ENCODE measurements at places on chromosomes 2 and 18.
A peak's percentile ranks its signal among the peaks of the same experiment; 100 is the strongest.

GRCh38 chr2:187174582-187174981 lies 273.5 kb downstream of the CALCRL start:
- no peak for DNase-seq

GRCh38 chr2:128493880-128494279 lies 175.2 kb upstream of the HS6ST1 start:
- no peak for DNase-seq

DNA sequence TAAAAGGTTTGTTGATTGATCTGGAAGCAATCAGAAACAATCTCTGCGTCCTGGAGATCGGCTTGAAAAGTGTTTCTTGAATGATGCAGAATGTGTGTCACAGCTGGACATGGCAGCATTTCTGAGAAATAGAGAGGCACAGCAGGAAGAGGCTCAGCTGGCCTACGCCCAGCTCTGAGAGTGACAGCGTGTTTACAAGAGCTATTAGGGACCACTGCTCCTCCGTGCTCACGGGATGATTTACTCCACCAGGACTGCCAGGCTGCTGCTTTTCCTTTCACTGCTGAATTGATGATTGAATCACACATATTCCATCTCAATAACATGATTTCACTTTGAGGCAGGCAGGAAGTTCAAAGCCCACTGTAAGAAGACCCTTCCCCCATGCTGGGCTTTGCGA lies 62.8 kb downstream of the GALNT14 start:
- DNase-seq, result no peak

- no peak for DNase-seq
Measured at GRCh38 chr2:7012141-7012764, 95.0 kb downstream of the RNF144A start.

- no peak for DNase-seq
Measured at GRCh38 chr2:50752237-50752636, 279.7 kb downstream of the NRXN1 start.

DNA sequence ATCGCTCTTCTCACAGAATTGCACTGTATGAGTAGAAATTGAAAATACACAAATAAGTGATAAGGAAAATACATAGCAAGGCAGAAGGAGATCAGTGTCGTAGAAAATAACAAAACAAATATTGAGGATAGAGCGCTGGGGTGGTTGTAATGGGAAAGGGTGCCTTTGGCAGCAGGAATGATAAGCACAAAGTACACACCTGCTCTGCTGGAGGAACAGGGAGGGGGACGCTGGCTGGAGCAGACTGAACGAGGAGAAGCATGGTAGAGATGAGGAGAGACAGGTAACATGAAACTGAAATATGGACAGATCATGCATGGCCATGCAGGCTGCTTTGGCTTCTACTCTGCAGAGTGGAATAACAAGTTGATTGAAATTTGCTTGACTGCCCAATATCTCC lies 181.2 kb upstream of the FSHR start:
- DNase-seq, result no peak

DNA sequence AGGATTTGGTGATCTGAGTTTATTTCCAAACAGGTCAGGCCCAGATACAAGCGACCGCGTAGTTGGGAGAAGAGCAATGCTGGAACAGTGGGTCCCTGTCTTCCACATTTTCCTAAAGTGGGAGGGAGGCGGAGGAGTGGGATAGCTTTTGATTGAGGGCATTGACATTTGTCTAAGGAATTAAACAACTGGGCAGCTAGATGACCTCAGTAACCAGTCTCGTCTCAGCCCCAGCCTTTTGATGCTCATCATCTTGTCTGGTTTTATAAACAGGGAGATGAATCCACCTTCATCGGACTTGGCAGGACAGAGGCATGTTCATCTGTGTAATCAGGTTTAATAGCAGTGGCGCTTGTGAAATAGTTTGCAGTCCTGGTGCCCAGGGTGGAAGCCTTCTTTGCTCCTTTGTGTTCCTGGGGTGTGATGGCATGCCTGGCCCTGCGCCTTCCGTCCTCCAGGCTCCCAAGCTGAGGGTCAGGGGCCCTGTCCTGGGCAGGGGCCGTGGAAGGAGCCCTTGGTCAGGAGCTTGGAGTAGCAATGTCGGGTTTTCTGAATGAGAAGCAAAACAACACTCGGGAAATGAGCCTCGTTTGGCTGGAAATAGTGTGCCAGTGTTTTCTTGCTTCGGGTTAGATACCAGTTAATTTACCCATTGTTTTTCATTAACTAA lies 193.8 kb downstream of the FAM210A start:
- DNase-seq, result no peak

GRCh38 chr2:195929531-195929930 lies 139.1 kb downstream of the DNAH7 start:
- no peak for DNase-seq

GRCh38 chr2:99470957-99471356 lies 18.9 kb downstream of the REV1 start:
- no peak for DNase-seq

- no peak for DNase-seq
Measured at GRCh38 chr2:164688896-164689419, 67.7 kb upstream of the GRB14 start.

- DNase-seq, result no peak
Measured at GRCh38 chr2:30503007-30503694, 56.1 kb downstream of the LCLAT1 start.

GRCh38 chr2:181312515-181312927 lies 144.7 kb upstream of the ITGA4 start:
- no peak for DNase-seq

DNA sequence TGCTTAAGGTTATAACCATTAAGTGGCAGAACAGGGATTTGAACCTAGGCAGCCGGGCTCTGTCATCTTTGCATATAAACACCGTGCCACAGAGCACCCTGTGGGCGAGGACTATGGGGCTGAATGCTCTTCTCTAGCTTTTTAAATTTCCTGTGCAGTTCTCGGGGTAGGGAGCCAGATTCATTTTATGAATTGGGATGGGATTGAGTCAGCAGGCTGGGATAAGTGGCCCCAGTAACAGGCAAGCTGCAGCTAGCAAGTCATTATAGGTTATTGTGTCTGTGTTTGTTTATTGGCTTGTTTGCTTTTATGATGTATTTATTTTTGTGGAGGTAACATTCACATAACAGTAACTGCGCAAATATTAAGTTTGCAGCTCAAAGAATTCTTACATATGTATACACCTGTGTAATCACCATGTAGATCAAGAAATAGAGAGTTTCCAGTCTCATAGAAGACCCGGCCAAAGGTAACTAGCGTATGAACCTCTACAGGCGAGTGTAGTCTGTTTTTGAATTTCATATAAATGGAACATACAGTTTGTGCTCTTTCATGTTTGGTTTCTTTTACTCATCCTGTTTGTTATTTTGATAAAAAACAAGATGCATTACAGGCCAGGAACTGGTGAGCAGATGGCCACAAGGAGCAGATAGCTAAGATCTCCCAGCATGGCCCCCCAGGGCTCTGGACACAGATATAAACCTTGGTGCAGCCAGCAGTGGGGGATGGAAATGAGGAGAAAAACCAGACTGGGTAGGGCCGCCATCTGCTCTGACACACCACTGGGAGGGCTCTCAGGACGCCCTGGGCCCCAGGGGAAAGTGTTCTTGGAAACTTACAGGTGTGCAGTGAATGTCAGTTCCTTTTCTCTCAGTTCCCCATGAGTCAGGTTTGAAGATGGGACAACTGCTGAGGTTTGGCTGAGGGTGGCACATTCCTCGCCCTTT lies 49.2 kb upstream of the GPR155 start:
- no peak for DNase-seq

DNA sequence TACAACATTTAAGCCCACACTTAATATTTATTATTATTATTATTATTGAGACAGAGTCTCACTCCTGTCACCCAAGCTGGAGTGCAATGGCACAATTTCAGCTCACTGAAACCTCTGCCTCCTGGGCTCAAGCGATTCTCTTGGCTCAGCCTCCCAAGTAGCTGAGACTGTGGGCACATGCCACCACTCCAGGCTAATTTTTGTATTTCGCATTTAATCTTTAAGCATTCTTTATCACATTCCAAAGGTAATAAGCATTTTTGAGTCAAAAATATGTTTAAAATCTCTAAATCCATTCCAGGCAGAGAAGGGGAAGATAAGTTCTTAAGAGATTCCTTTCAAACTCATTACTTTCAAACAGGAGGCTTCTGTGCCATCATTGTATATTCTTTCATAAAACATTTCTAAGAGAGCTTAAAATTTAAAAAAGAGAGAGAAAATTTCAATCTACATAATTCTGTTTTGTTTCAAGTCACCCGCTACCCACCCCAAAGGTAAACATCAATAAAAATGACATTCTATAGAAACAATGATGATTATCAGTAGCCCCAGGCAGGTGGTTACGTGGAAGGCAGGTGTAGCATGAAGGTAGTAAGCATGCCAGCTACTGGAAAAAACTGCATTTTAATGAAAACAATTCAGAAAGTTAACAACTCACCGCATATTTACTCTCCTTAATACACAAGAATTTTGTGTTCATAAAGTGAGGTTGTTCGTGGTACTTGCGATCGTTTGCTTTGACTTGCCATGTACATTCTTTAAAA lies 84.4 kb upstream of the NARS1 start:
- DNase-seq, result peak; percentile 31

GRCh38 chr2:105526000-105526925 lies 127.4 kb upstream of the FHL2 start:
- DNase-seq, result no peak

DNA sequence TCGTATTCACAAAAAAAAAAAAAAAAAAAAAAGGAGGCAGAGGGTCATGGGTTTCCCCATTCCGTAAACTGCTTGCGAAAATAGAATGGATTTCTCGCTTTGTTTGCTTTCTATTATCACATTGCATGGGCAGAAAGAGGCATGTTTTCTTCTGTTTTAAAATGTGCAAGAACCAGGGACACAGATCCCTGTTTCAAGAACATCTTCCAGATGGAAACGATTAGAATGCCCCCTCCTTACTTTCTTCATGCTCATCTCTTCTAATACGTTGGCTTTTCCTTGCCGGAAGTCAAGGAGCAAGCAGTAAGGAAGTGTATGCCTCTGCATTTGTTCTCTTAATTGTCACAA lies 51.0 kb upstream of the ZNF516 start:
- no peak for DNase-seq

DNA sequence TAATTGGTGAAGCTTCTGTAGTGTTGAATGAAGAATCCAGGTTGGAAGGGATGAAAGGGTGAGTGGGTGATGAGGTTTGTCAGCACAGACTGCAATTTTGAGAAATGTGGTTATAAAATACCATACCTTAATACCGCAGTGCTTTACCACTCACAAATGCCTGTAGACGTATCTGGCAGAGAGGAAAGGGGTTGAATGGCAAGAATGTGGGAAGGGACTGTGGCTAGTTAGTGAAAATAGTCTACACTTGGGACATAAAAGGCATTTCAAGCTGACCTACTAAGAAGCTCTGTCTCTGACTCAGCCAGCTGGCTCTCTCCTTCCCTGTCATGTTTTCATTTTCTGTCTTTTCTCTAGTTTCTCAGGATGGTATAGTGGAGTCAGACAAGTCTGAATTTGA lies 25.1 kb downstream of the CDK15 start:
- no peak for DNase-seq

GRCh38 chr2:58974426-58974825 lies 733.3 kb upstream of the FANCL start:
- no peak for DNase-seq

DNA sequence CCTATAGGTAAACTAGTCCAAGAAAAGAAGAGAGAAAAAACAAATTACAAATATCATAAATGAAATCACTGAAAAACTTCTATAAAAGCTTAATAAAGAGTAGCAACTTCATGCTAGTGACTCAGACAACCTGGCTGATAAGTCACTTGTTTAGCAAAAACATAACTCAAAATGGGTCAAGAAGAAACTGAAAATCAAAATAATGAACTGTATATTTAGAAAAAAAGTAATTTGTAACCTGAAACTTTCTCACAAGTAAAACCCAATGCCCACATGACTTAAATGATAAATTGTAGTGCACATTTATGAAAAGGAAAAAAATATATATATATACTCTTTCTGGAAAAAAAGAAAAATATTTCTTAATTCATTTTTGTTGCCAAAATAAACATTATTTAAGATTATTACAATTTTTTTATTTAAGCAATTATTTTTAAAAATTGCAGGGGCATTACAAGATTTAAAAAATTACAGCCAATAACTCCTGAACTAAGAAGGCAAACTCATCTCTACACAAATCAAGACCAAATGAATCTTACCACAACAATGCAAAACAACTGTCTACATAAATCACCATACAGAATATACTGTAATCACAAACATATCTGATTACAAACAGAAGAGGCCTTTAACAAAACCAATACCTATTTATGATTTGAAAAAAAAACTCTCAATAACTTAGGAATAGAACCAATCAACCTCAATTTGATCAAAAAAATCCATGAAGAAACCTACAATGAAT lies 406.3 kb downstream of the CDH7 start:
- no peak for DNase-seq

DNA sequence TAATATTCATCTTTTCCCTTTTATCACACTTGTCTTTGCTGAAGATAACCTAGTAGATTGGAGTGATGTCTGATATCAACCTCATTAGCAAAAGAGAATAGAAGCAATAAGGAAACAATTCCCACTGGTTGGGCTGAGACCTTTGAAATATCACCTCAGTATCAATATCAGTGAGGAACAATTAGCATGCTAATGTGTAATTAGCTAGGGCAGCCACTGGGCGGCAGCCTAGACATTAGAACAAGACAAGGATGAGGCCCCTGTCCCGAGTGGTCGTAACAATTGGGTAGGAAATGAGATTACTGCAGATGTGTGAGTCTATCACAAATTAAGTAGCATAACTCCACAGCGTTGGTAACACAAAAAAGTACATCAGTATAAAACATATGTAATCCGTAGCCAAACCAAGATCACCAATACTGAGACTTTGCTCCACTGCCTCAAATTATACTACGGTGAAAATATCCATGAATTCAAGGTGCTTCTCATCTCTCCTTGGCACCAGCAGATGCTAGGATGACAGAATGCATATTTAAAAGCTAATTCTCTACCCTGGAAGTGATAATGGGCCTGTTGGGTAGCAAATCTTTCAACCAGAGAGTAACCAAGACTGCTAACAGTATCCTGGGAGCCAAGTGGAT lies 99.1 kb downstream of the ALPK2 start:
- peak; percentile 82 for DNase-seq

DNA sequence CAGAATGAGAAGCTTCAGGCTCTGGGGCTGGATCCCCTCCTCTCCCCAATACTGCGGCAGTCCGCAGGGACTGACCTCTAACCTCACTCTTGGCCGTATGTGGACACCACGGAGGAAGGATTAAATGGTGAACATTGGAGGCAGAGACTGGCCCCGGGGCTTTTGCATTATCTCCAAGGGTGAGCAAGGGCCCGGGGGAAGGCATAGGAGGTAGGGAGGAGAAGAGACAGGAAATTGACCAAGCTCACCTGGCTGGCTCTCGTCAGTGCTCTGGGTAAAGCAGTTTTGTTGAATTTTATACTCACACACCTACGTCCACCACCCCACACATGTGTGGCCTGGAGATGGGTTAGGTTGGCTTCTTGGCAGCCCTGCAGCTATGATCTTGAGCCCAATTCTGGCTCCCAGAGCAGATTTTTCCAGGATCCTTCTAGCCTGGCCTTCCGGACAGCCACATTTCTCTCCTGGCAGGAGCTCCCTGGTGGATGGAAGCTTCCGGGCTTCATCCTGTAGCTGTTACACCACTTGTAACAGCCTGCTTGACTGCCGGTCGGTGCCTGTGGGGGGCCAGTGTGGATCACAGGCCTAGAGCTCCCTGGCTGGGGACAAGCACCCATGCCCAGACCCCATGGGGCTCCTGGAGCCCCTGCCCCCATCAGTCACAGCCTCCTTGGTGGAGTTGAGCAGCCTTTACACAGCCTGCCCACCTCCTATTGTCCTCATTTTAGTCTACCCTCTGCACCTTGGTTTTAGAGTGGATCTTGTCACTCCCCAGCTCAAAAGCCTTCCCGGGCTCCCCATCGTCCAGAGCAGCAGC lies 7.6 kb downstream of the ITM2C start:
- no peak for DNase-seq
